Activated CD4-positive, alpha-beta T cell treated with anti-CD3 and anti-CD28 coated beads, Interleukin-2, Interleukin-6, amounts not matched to agents 100 ng/mL and 50 ng/mL, durations not matched to agents 16 hours and 8 hours (primary cell): ENCODE measurements at places on chromosomes 16 and 17.

- no peak for DNase-seq
Measured at GRCh38 chr17:81390029-81390872, 5.0 kb upstream of the BAHCC1 start.

DNA sequence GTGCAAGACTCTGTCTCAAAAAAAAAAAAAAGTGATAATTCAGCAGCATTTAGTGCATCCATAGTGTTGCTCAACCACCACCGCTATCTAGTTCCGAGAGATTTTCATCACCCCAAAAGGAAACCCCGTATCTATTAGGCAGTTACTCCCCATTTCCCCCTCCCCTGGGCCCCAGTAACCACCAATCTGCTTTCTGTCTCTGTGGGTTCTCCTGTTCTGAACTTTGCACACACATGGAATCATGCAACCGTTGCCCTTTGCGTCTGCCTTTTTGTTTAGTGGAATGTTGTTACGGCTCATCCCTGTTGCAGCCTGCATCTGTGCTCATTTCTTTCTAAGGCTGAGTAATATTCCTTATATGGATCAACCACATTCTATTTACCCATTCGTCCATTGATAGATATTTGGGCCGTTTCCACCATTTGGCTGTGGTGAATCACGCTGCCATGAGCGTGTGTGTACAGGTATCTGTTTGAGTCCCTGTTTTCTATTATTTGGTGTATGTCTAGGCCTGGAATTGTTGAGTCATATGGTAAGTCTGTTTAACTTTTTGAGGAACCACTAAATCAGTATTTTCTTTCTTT is 8.7 kb upstream of the SYNGR2 start:
- DNase-seq, result peak; percentile 58

DNA sequence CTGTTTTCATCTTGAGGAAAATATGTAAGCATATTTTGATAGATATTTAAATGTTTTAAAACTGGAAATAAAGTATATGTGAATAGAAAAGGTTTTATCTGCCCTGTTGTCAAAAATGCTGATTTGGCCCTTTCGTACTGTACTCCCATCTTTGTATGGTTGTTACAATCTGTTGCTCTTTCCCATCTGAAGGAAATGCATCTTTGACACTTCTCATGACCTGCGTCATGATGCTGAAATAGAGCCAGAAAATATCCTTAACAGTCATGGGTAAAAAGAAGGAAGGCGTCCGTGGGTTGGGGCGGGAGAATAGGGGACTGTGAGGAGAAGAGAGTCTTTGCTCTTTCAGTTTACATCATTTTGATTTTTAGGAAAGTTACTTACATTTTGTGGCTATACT is 327.7 kb downstream of the BCAS3 start:
- no peak for DNase-seq

GRCh38 chr17:29054835-29055234 is 11.9 kb downstream of the PIPOX start:
- no peak for DNase-seq

- no peak for DNase-seq
Measured at GRCh38 chr17:83180996-83181481, 101.6 kb downstream of the METRNL start.

- DNase-seq, result no peak
Measured at GRCh38 chr17:62899361-62899760, 66.7 kb upstream of the TANC2 start.

DNA sequence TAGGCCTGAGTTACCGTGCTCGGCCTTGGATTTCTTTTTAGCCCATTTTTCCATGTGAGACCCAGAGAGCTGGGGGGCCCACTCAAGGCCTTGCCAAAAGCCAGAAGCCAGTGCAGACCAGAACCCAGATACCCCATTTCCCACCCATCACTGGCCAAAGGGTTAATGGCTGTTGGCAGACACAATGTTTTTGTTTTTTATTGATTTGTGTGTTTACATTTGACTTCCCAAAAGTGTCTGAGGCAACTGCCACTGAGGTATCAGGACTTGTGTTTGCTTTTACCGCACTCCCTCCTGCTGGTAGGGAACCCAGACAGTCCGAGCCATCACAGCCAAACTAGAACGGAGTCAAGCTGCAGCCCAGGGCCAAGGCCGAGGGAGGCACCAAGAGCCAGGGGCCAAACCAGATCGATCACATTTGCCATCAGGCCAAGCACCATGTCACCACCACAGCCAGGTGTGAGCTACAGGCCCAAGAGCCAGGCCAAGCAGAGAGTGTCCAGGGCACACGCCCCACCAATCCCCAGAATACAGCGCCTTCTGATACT is 7.7 kb upstream of the TNFSF12 start:
- no peak for DNase-seq

GRCh38 chr17:62794666-62794971 is 13.5 kb downstream of the MARCHF10 start:
- DNase-seq, result no peak

DNA sequence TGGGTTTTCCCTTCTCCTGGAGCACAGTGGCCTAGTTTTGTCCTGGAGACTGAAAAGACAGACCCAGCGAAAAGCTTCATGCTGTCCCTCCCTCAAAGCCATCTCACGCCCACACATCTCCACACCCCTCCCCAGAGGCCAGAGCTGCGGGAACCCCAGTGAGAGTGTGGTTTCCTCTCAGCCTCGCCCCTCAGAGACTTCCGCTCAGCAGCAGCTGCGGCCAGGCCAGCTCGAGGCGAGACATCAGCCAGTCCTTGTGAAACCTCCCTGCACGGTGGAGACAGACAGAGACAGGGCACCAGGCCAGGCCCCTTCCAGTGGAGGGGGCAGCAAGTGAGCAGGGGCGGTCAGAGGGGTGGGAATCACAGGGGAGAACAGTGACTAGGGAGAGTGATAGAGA is 77.0 kb upstream of the TNRC6C start:
- peak; percentile 90 for DNase-seq

DNA sequence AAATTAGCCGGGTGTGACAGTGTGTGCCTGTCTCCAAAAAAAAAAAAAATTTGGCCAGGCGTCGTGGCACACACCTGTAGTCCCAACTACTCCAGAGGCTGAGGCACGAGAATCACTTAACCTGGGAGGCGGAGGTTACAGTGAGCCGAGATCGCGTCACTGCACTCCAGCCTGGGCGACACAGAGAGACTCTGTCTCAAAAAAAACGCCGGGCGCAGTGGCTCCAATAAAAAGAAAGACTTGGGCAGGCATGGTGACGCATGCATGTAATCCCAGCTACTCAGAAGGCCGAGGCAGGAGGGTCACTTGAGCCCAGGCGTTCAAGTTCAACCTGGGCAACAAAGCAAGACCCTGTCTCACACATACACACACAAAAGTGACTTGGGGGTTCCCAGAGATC is 3.6 kb downstream of the LSM12 start:
- DNase-seq, result no peak

DNA sequence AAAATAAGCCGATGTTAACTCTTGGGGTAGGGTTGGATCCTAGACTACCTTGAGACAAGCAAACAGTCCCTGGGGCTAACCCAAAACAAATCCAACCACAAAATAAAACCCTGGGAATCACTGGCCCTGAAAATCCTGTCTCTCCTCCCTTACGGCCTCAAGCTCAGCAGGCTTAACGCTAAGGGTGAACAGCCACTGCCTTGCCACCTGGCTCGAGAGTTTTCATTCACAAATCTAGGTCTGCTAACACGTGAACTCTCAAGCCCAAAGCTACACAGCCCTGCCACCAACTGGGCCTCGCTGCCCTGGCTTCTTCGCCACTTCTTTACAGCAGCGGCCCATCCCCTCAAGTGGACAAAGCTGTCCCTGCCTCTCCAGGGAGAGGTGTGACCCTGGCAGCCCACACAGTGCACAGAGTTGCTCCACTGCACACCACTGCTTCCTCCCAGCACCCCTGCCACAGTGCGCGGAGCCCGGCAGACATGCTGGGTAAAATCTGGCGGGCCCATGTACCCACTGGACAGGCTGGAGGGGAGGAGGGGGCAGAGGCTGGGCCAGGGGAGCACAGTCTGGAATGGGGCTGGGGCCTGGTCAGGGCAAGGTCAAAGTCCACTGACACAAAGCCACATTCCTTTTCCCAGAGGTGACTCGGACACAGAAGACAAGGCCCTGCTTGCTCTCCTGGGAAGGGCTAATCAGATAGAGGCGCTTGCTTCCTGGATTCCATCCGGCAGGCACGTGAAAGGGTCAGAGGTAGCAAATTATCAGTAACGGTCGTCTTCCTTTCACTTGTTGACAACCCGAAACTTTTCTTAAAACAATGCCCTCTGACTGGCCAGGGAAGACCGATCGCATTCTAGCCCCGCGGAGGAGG is 996 bp downstream of the PCYT2 start:
- no peak for DNase-seq

DNA sequence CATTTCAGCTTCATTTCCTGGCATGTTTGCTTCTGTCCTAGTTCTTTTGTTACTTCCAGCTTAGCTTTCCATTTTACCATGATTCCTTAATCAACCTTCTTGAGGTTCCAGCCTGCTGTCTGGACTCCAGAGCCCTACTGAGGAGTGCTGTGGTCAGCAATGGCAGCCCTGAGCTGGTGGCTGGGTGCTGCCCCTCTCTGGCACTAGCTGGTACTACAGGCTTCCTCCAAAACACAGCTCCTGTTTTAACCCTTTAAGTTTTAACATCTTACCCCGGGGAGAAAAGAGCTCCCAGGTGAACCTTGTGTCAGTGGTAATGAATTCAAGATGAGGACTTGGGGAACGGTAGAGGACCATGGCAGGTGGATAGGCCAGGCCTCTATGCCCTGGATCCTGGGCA is 395.5 kb downstream of the TMEM114 start:
- no peak for DNase-seq
